Left cardiac atrium (tissue), 4 donors: ENCODE measurements at places on chromosomes 11 and 22. TPM values are rescaled to one million over a fixed set of nuclear protein-coding genes. Genes with fewer than 3 reads are reported as not detected.

The UPK2 gene
- total RNA-seq, result not detected

The ASRGL1 gene
- total RNA-seq, result 7.8 TPM

DNA sequence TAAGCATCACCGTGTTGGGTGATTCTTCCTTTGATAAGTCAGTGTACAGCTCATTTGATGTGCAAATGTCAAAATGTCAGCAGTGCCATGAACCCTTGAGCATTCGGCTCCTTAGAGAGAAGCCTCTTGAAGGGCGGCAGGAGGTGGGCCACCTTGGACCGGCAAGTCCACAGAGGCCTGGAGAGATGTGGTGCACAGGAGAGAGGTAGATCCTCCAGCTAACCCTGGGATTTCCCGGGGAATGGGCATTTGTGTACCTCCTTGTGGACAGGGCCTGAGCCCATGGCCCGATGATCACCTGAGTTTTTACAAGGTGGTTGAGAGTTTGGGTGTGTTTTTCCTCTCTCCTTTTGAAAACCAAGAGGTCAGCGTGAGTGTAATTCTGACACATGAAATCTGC, 133.2 kb upstream of the RCN1 start:
- no peak for DNase-seq

DNA sequence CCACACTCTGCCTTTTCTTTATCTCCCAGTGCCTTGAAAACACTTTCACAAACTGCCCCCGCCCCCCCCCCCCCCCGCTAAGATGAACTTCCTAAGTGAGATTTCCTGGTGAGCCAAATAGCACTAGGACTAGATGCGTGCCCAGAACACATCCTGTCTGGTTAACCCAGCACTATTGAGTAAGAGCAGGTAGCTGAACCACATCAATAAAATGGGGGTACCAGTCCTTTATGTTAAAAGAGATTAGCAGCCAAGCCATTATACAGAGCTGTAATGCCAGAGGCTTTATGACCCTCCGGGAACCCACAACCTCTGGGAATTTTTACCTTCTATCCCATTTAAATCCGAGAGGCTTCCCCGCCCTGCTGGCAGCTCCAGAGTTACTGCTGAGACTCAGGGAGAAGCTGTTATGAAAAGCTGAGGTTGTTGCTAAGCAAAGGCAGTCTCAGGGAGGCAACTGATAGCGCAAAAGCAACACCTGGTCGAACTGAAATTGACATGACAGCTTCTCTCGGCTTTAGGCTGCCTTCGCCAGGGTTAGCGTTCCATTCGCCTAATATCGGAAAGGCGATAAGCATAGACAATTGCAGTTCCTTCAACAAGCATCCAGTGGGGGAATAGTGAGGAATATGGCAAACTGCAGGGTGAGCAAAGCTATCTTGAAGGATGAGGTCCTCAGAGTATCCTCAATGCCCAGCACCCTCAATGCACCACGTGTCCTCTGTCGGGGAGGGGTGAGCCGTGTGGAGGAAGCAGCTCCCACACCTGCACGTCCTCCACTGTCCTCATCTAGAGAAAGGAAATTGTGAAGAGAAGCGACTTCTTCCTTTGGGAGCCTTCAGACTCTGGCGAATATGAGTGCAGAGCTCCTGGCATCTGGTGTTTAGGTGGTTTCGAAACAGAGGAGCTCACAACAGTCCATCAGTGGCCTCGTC, 977.0 kb downstream of the NTM start:
- DNase-seq, result no peak
